ENCODE measurements at places on chromosomes 16 and 17.

GRCh38 chr17:45834471-45835396 is 9.9 kb upstream of the SPPL2C start:
- no peak for DNase-seq

DNA sequence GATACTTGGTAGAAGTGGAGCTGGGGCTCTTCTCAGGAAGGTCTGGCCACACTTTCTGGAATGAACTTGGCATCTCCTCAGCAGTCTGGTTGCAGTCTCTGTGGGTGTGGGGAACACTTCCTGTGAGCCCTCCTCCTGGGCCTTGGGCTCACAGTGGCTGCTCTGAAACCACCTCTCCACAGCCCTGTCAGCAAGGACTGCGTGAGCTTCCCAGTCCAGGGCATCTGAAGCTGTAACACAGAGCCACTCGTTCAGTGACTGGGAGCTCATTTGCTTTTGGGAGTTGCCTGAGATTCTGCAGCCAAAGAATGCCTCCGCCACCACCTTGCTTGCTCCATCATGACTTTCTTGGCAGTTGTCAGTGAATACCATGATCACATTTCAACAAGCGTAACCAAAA is 60.0 kb downstream of the CLEC16A start:
- no peak for DNase-seq

DNA sequence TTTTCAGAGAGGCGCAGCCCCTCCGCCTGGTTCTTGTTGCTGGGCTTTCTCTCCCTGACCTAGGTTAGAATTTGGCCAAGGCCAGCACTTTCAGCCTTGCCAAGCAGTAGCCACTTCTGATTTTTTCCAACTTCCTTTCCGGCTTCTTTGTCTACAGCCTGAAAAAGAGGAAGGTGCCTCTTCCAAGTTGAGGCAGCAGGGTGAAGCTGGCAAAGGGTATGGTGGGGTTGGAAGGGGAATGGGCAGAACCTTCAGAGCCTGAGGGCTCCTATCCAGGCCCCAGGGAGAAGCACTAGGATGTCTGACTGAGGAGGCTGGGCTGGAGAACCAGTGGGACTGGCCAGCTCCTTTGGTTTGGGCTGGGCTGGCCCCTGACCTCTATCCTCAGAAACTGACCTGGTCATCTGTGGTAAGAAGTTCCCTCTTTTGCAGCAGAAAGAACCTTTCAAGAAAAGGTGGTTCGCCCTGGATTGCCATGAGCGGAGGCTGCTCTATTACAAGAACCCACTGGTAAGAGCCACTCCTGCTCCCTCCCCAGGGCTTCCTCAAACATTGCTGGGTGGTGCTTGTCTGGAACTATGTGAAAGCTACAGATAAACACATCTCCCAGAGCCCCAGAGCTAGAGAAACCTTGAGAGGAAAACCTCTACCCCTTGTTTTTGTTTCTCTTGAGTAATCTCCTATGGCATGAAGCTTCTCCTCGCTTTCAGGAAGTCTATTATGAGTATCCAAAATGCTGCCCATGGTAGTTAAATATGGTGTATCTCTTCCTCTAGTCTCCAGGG is 16.6 kb upstream of the RNF135 start:
- no peak for DNase-seq

DNA sequence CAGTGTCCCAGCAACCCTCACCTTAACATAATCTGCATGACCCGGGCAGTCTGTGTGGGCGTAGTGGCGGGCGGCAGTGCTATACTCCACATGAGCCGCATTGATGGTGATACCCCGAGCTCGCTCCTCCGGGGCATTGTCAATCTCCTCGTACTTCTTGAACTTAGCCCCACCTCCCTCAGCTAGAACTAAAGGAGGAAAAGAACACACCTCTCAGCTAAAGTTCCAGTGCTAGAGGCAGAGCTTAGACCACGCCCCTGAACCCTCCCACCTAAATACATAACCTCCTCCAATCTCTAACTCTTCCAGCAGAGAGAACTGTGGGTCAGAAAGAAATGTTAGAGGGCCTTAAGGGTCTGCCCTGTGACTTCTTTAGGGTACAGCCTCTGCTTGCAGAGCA is 855 bp downstream of the TUFM start:
- no peak for DNase-seq

- DNase-seq = no peak
Observed at GRCh38 chr16:48498769-48499631, 111.0 kb downstream of the N4BP1 start.

DNA sequence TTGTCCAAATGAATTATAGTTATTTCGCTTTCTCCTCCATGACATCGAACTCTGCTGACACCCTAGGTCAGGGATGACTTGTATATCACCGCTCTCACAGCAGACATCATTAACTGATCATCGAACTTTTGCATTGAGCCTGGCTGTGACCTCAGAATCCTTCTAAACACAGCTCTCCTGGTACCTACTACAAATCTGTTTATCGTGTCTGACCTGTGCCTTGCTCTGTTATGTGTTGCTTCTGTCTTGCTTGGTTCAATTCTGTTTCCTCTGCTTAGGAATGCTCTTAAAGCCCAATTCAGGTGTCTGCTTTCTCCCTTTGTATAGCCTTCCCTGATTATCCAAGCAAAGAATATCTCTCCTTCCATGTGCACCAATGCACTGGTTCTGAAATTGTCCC is 78.3 kb downstream of the CYLD start:
- DNase-seq = no peak

GRCh38 chr17:45345246-45345553 is 28.4 kb upstream of the MAP3K14 start:
- DNase-seq = no peak

- no peak for DNase-seq
Observed at GRCh38 chr17:58823051-58823525, 67.4 kb downstream of the PPM1E start.

GRCh38 chr17:34285286-34285792 is at the start of gene CCL11:
Gene CCL11, plus strand, starts transcription at chr17:34285742. Its CDS starts 67 bp downstream, at chr17:34285809.
- DNase-seq = no peak

DNA sequence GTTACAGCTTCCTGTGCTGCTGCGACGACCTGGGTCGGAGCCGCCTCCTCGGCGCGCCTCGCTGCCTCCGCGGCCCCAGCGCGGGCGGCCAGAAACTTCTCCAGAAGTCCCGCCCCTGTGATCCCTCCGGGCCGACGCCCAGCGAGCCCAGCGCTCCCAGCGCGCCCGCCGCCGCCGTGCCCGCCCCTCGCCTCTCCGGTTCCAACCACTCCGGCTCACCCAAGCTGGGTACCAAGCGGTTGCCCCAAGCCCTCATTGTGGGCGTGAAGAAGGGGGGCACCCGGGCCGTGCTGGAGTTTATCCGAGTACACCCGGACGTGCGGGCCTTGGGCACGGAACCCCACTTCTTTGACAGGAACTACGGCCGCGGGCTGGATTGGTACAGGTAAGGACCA is 746 bp downstream of the HS3ST2 start:
- no peak for DNase-seq

DNA sequence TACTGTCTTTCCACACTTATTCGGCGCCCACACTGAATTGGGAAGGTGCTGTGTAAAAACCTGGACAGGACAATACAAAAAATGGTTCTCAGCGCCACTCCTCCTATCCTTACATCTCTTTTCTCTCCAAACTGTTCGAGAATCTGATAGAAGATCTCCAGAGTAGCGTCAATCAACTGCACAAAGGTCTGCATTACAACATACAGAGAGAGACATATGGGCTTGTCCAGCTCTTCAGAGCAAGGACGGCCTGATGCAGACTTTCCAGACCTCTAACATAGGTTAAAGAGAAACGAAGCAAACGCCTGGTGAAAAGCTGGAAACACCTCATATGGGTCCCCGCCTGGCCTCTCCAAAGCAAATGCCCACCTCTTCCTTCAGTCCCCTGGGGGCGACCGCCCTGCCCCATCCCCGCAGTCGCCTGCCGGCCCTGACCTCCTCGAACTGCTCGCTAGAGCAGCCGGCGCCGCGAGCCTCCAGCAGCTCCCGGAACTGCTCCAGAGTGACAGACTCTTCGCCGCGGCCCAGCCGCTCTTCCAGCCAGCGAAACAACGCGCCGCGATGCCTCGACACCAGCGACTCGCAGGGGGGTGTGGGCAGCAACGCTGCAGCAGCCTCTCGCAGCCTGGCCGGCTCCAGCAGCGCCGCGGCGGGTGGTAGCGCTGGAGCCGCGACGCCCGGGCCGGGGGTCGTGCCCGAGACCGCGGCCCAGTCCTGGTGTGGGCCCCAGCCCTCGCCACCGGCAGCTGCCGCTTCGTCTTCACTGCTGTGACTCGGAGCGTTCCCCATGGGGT is 526 bp downstream of the ZZEF1 start:
- no peak for DNase-seq

DNA sequence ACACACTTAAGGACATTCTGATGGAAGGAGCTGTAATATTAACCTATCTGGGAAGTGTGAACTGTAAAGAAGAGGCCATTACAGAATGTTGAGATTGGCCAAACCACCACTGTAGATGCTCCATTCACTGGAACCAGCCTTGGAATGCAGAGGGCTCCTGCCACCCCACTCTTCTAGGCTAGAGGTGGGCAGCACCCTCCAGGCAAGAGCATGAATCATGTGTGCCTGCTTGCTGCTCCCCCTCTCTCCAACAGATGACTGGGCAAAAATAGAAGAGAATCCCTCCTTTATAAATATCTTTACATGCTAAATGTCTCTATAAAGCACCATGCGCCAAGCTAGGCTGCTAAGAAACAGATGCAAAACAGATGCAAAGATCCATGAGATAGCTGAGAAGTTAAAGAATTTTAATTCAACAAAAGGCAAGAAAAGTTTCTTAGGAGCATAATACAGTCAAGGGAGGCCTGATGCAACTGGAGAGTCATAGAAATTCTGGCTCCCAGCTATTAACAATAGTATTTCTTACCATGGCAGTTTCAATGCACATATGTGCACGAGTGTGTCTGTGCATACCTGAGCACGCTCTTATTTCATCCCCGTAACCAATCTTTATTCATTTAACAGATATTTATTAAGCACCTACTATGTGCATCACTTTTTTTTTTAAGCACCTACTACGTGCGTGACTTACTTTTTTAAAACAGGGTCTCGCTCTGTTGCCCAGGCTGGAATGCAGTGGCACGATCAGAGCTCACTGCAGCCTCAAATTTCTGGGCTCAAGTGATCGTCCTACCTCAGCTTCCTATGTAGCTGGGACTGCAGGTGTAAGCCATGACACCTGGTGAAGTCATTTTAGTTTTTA is 53.6 kb downstream of the GRIN2A start:
- no peak for DNase-seq

DNA sequence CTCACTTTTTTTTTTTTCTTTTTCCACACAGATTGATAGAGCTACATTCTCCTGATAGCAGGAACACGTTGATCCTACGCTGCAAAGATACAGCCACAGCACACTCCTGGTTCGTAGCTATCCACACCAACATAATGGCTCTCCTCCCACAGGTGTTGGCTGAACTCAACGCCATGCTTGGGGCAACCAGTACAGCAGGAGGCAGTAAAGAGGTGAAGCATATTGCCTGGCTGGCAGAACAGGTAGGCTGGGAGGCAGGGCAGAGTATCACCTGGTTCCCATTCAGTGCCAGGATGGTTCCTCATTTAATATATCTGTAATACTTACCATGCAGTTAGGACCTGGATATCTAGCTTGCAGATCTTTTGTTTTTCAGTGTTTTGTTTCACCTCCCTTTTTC is 51.1 kb upstream of the VPS4A start:
- no peak for DNase-seq

- no peak for DNase-seq
Observed at GRCh38 chr16:24023621-24024020, 187.8 kb downstream of the PRKCB start.

GRCh38 chr17:63699638-63700527 is at the start of gene LIMD2:
Gene LIMD2, minus strand, starts transcription at chr17:63700125. Its CDS starts 827 bp downstream, at chr17:63699298.
- DNase-seq = peak; percentile 90

DNA sequence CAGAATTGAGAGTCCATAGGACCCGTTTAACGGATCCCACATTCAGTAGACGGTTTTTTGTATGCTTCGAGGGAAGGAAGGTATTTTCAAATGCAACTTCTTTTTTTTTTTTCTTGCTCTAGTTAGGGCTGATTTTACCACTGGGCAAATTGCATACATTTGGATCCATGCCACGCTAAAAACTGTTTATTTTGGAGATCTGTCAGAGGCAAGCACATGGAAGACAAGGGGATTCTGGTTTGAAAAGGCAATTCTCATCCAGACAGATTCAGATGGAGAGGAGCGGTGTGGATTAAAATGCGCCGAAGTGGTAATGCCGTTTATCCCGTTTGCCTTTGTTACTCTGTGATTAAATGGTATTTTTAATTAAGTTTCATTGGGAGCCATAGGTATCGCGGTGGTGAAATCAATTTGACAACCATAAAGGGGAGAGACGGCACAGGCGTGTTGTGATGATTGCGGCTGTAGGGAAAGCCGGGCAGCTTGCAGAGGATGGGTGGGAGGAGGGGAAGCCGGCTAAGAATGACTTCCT is 170.4 kb downstream of the IRX3 start:
- DNase-seq = no peak

All from activated T-cell treated with anti-CD3 and anti-CD28 coated beads, Interleukin-2, amount 50 U/mL, for 1 hour (primary cell).